NCI-H446 (cell line): ENCODE measurements at places on chromosomes 3 and 15.

DNA sequence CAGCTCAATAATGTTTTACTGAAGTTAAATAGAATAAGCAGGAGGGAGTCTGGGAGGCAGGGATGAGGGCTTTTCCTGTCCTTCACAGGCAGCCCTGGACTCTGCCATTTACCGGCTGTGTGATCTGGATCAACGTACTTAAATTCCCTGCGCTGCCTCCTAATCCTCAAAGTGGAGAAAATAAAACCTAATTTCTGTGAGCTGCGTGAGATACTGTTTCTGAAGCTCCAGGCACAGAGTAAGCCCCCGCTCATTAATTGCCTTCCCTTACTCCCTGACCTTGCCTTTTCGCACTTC lies 278 bp upstream of the PDIA5 start:
- no peak for DNase-seq

DNA sequence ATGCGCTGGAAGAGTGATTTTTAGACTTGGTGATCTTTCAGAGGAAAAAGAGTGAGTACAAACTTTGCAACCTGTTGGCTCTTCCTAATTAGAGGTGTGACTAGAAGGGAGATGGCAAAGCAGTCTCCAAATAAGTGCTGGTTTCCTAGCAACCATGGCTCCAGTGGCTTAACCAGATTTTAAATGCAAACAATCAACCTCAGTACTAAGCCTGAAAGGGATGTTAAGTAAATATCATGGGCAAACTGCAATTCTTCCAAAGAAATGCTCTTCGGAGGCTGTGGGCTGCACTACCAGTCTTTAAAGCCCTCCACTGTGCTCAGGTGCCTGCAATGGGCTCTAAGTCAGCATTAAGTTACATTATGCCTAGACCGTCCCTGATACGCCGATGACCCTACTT lies 678.1 kb upstream of the CCDC54 start:
- no peak for DNase-seq

GRCh38 chr3:25854635-25855034 lies 64.7 kb downstream of the OXSM start:
- no peak for DNase-seq

- no peak for DNase-seq
These were observed 5.2 kb downstream of the GNAI2 start for GRCh38 chr3:50241163-50241562.

DNA sequence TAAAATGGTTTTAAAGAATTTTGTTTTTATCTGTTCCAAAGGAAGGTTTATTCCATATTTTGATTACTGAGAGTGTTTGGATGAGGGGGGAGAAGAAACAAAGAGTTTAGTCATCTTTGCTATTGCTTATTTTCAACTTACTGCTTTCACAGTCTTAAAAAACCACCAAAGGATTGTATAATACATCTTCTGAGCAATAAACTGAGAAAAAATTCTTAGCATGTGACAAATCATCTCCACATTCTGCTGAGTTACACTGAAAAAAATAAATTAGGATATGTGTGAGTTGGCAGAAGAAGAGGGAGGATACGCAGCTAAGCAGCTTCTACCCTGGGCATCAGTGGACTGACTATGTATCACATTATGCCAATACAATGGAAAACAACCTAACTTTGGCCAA lies 23.2 kb upstream of the ACTC1 start:
- DNase-seq: no peak

DNA sequence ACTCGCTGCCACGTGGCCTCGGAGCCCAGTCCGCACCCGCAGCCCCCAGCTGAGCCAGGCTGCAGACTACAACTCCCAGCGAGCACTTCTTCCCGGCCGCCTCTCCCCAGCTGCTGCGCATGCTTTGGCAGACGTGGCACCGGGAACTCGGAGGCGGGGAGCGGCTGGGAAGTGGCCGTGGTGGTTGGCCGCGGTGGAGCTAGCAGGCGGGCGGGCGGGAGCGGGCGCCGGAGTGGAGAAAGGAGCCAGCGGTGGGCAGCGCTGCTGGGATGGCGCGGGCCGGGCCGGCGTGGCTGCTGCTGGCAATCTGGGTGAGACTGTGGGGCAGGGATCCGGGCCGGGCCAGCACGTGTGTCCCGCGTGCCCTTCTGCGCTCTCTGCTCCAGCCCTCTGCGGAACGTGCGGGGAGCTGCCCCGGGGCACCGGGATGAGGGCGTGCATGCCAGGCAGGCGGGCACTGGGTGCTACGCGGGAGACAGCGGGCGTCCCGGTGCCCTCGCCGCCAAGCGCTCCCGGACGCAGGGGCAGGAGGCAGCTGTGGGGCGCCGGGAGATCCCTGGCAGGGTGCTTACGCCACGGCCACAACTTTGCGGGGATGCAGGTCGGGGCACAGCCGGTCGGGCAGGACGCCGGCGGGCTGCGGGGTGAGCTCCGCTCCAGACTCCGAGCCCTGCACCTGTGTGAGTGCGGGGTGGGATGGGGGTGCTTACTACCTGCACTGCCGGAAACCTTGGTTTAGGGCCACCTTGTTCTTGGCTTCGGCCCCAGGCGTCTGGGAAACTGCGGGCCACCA lies at the start of gene PDIA5:
PDIA5 (plus strand) TSS at position 130 of the 793 bp plus-strand sequence; CDS start at position 270, 140 bp downstream.
- peak; percentile 82 for DNase-seq

- DNase-seq: no peak
These were observed 43.7 kb upstream of the KCNMB2 start for GRCh38 chr3:178492491-178492890.

DNA sequence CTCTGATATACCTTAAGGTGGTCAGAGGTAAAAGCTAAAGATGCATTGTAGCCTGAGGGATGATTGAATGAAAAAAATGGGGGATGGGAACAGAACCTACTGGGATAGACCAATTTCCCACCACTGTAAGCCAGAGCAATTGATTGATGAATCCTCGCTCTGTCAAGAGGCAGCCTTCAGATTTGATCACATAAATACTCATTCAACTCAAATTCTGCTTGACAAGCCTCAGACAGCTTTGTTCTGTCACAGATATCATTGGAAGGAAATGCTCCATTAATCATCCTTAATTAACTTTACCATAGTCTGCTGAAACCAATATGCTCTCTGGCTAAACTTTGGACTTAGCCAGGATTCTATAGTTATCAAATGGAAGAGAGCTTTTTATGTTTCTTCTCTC lies 467.8 kb downstream of the MECOM start:
- DNase-seq: no peak

GRCh38 chr3:30471066-30471465 lies 135.3 kb upstream of the TGFBR2 start:
- DNase-seq: no peak
